ENCODE measurements at places on chromosomes 13 and 19.
A peak's percentile ranks its signal among the peaks of the same experiment; 100 is the strongest.

DNA sequence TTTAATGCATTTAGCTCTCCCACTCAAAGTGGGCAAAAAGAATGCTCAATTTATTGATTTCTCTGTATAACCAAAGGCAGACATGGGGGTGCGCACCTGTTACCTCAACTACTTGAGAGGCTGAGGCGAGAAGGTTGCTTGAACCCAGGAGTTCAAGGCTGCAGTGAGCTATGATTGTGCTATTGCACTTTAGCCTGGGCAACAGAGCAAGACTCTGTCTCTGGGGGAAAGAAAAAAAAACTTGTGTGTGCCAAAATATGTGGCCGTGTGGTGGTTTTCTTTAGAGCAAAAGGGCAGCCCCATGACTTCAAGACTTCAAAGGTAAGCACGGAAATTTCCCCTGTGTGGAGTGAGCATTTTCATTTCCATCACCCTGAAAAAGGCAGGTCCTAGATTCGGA is 81.9 kb downstream of the IPO5 start:
- no peak for DNase-seq

DNA sequence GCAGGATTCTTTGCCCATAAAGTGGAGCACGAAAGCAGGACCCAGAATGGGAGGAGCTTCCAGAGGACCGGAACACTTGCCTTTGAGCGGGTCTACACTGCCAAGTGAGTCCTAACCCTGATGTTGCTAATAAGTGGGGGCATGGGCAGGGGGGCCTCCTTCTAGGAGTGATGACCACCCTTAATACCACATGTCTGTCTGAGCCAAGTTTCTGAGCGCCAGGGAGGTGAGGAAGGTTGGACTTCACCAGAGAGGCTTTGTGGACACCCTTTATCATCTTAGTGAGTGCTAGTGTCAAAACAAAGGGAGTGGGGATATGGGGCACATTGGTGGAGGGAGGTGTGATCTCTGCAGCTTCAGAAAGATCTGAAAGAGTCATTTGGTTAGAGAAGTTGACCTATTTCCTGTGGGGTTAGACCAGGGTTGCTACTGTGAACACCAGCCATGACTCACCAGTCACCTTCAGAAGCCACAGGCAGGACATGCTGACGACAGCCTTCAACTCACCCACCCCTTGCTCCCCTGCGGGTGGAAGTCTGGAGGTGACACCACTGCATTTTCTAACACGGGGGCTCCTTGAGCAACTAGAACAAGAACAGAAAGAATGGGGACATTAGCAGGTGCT is 8.8 kb downstream of the ALOX5AP start:
- DNase-seq: no peak

GRCh38 chr13:82062772-82063171 is 1721.8 kb upstream of the SPRY2 start:
- no peak for DNase-seq

GRCh38 chr13:94701313-94702180 is 10.8 kb downstream of the SOX21 start:
- no peak for DNase-seq

GRCh38 chr13:20185366-20186056 is 7.2 kb downstream of the GJB2 start:
- DNase-seq: no peak

GRCh38 chr19:23882493-23882892 is 32.2 kb upstream of the ZNF726 start:
- no peak for DNase-seq

- no peak for DNase-seq
Measured at GRCh38 chr19:45800070-45800553, 7.5 kb upstream of the DMWD start.

DNA sequence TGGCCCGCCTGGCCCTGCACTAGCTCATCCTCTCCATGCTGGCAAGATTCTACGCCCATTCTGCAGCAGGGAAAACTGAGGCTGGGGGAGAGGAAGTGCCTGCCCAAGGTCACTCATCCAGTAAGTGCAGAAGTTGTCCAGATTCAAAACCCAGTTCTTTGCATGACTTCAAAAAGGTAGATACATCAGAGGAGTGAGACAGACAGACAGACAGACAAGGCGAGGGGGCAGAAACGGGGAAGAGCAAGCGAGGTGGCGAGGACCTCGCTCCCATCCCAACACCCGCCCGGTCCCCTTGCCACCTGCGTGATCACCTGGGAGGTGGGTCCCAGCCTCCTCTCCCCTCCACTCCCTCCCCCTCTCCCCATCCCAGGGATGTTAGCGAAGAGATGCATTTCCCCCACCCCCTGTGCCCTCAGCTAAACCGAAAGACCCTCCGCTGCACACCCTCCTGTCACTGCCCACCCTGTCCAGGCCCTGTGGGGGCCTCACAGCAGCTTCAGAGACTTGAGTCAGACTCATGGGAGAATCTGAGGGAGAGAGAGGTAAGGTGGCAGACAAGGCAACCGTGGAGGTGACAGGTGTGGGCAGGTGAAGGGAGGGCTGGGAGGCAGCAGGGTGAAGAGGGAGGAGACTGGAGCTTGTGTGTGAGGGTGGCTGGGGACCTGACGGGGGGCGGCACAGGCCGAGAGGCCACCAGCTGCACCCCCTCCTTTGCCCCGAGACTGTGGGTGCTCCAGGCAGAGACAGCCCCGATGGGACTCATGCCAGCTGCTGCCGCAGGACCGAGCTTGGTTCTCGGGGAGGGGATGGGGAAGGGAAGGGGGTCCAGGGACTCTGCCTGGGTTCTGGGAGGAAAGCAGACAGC is 18.9 kb downstream of the LRRC4B start:
- no peak for DNase-seq

- no peak for DNase-seq
Measured at GRCh38 chr19:5676105-5676771, 4.1 kb downstream of the MICOS13 start.

DNA sequence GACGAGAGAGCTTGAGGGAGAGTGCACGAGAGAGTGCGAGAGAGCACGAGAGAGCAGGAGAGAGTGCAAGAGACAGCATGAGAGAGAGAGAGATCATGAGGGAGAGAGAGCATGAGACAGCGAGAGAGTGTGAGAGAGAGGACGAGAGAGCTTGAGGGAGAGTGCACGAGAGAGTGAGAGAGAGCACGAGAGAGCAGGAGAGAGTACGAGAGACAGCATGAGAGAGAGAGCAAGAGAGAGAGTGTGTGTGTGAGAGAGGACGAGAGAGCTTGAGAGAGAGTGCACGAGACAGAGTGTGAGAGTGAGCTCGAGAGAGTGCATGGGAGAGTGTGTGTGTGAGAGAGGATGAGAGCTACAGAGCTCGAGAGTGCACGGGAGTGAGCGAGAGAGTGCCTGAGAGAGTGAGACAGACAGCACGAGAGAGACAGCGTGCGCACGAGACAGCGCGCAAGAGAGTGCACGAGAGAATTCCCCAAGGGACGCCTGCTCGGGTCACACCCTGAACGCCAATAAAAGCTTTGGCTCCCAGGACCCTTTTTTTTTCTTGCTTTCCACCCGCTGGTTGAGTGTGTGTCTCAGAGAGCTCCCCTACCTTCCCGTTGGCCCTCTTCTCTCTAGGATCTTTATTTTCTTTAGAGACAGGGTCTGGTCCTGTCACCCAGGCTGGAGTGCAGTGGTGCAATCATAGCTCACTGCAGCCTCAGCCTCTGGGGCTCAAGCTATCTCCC is 3.7 kb downstream of the CD70 start:
- no peak for DNase-seq

GRCh38 chr13:110486061-110486715 is 75.3 kb downstream of the RAB20 start:
- no peak for DNase-seq

- no peak for DNase-seq
Measured at GRCh38 chr13:50810998-50811397, 32.5 kb downstream of the DLEU7 start.

GRCh38 chr13:73173279-73173811 is 114.5 kb downstream of the KLF5 start:
- peak; percentile 45 for DNase-seq

DNA sequence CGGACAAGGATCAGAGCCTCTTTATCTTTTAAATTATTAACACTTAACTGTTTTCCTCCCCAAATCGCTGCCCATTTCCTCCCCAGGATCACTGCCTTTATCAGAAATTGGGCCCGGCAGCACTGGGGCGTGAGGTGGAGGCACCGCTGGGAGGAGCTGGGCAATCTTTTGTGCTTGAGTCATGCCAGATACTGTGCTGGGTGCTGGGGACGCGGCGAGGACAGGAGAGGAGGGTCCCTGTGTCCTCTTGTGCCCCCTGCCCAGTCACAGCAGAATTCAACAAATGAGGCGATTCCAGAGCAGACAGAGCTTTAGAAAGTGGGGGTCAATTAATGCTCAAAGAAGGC is 347.8 kb downstream of the ZNF536 start:
- no peak for DNase-seq

GRCh38 chr19:41198559-41198958 is 5.5 kb downstream of the CYP2S1 start:
- DNase-seq: no peak

DNA sequence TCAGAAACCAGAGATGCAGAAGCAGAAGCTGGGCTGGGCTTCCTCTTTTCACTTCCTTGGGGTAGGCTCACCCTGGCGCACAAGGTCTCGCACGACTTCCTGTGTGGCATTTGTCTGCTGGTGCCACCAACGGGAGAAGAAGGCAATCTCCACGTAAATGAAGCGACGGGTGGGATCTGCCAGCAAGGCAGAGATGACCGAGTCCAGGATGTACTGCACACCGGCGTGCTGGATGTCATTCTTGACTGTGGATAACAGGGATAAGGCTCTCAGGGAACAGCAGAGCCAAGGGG is 1.3 kb downstream of the MAN2B1 start:
- DNase-seq: no peak

- no peak for DNase-seq
Measured at GRCh38 chr19:38737281-38737865, 6.9 kb downstream of the CAPN12 start.

DNA sequence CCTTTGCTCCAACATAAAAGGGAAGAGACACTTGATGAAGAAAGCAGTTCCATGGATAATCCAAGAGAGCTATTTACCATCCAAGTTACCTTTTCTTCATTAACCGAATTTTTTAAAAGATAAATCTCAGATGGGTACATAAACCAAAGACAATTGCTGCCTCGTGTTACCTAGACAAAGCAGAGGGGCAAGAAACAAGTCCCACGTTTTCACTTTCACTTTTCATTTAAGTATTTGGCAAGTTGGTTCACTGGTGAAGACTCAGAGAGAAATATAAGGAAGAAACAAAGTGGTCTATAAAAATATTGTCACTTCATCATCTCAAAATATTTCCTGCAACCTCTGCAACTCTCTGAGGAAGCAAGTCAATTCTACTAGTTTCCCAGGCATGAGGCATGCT is 446.1 kb downstream of the FGF14 start:
- no peak for DNase-seq

DNA sequence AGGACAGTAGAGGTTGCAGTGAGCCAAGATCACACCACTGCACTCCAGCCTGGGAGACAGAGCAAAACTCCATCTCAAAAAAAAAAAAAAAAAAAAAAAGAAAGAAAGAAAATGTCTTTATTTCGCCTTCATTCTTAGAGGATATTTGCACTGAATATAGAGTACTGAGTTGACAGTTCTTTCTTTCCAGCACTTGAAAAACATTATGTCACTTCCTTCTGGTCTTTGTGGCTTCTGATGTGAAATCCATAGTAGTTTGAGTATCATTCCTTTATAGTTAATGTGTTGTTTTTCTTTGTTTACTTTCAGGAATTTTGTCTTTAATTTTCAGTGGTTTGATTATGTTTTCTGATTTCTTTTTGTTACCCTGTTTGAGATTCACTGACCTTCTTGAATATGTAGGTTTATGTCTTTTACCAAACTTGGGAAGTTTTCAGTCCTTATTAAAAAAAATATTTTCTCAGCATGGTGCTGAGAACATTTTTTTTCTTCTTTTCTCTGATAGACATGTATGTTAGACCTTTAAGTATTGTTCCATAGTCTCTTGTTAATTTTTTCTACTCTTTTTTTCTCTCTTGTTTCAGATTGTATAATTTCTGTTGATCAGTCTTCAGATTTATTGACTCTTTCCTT is 50.1 kb downstream of the PCCA start:
- no peak for DNase-seq

DNA sequence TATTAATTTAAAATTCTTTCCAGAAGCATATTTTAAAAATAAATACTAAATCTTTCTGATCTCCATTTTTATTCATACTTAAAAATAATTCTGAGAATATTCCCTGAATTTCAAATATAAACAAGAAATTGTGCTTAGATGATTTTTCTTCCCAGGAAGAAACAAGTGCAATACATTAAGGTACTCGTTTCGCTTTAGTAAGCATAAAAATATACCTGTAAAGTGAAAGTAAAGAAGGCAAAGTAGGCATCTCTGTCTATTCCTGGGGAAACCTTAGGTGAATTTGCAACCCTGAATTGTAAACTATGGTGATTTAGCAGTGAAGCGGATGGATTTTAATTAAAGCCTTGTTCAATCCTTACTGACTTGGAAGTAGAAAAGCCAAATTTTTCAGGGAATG is 354.2 kb downstream of the DIAPH3 start:
- no peak for DNase-seq

DNA sequence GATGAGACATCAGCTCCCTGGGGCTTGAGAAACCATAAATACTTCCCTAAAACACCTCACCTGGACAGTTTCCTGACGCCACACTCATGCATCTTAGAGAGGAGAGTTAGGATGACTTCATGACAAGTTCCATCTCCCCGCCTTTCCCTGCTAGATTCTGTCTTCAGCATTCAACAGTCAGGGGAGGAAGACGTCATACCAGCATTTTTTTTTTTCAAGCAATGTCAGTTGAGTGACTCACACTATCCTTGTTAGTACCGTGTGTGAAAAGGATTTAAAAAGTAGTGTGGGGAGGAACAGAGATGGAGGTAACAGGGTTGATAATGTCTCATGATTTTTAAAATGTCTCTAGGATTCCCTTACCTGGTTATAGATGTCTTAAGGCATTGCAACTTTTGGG is at the start of gene OR7D2:
OR7D2 (plus strand) TSS at position 79 of the 400 bp plus-strand sequence. CDS start 6,803 bp downstream, outside the sequence.
- no peak for DNase-seq

DNA sequence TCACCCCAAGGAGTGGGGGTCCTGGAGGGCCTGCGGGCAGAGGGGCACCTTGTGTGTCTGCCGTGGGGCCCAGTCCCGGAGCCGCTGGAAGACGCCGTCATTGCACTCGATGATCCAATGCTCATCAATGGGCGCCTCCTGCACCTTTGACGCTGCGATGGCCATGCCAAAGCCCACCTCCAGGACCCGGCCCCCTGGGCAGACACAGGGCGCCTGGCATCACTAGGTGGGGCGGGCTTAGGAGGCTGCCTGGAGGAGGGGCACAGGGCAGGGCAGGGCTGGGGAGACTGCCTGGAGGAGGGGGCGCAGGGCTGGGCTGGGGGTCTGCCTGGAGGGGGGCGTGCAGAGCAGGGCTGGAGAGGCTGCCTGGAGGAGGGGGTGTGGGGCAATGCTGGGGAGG is 1.6 kb downstream of the GAMT start:
- no peak for DNase-seq

GRCh38 chr19:17249887-17250548 is 4.3 kb upstream of the NR2F6 start:
- DNase-seq: no peak

- DNase-seq: no peak
Measured at GRCh38 chr13:21852043-21852442, 181.2 kb downstream of the FGF9 start.

GRCh38 chr19:35703343-35703742 is 1.0 kb upstream of the ZBTB32 start:
- no peak for DNase-seq

Data from NCI-H187 (cell line).